Fibroblast of gingiva (primary cell): ENCODE measurements at places on chromosomes 11 and 22.

GRCh38 chr22:22171357-22172218, 73.0 kb upstream of the VPREB1 start:
- DNase-seq, result no peak

DNA sequence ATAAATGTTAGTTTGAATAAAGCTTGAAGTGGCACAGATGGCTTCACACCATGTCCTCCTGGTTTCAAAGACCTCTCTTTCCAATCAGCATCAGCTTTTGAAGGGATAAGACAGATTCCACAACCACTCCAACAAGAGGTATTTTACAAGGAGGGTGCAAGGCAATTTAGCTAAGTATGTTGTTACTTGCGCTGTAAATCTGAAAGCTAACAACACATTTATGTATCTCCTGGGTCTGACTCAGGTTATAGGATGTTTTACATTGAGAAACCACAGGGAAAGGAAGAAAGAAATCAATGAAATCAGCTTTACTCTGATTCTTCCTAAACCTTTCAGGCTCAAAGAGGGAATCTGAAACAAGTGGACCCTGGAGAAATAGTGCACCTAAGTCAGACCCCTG, 12.1 kb downstream of the CWC15 start:
- DNase-seq, result no peak

DNA sequence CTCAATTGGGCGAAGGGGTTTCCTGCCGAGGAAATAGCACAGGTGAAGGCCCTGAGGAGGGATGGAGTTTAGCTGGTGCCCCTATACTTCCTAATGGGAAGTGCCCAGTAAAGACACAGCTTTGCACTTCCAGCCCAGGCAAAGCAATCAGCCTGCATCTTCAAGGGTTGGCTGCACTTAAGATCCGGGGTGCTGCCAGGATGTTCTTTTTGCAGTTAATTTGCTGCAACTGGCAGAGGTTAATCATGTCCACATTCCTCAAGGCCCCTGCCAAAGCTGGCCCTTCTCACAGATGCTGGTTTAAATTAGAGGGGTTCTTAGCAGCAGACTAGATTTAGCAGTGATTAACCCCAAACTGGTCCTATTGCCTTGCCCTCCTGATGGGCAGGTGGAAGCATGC, 137.7 kb upstream of the NAV2 start:
- DNase-seq, result peak; percentile 45

DNA sequence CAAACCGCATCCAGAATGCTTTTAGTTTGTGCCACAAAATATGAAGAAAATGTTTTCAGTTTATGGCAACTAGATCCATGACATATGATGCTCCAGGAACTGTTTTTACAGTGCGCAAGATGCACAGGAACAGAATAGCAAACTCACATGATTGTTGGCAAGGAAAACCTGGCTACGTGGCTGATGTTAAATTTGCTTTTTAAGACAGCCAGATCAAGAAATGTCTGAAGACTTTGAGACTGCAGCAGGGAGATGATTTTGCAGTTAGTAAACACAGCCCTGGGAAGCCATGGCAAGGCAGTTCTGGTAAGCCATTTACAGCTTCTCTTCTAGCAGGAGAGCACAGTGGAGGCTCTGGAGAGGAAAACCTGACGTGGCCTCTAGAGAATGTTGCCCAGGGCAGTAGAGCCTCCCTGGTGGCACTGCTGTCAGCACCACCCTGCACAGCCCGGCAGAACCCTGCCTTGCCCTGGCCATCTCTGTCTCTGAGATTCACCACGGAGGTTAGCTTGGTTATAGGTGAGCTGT, 69.8 kb upstream of the TNRC6B start:
- peak; percentile 80 for DNase-seq

DNA sequence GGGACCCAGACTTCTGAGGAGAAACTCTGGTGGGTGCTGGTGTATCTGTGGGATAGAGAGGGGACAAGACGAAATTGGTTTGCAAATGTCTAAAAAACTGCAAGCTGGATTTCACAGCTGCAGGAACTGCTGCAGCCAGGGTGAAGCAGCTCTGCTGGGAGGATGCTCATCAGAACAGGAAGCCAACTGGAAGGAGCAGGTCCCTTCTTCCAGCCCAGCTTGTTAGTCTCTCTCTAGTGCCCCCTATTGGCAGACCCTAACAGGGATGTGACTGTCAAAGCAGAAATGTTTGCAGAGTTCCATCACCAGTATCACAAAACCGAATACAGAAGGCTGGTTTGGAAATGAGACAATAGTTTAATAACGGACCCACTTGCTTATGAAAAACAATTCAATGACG, 74.8 kb upstream of the SLC22A12 start:
- no peak for DNase-seq

GRCh38 chr22:38879108-38879729, 7.2 kb upstream of the CBX6 start:
- no peak for DNase-seq

- peak; percentile 28 for DNase-seq
Measured at GRCh38 chr11:134272381-134273316, 3.5 kb upstream of the GLB1L3 start.
